Posterior vena cava (tissue), 2 donors: ENCODE measurements at places on chromosomes 3 and 15. TPM values are rescaled to one million over a fixed set of nuclear protein-coding genes. Genes with fewer than 3 reads are reported as not detected.

Gene UBA7
- total RNA-seq, result 56.9 TPM

Gene SCG5
- total RNA-seq, result 5.6 TPM

Gene TM4SF18
- total RNA-seq, result 5.6 TPM

- no peak for DNase-seq
Measured at GRCh38 chr3:49026536-49026935, 2.7 kb downstream of the IMPDH2 start.

- no peak for DNase-seq
Measured at GRCh38 chr3:99895703-99896441, 78.2 kb downstream of the CMSS1 start.

- DNase-seq, result no peak
Measured at GRCh38 chr15:35107122-35107521, 22.0 kb upstream of the NANOGP8 start.

DNA sequence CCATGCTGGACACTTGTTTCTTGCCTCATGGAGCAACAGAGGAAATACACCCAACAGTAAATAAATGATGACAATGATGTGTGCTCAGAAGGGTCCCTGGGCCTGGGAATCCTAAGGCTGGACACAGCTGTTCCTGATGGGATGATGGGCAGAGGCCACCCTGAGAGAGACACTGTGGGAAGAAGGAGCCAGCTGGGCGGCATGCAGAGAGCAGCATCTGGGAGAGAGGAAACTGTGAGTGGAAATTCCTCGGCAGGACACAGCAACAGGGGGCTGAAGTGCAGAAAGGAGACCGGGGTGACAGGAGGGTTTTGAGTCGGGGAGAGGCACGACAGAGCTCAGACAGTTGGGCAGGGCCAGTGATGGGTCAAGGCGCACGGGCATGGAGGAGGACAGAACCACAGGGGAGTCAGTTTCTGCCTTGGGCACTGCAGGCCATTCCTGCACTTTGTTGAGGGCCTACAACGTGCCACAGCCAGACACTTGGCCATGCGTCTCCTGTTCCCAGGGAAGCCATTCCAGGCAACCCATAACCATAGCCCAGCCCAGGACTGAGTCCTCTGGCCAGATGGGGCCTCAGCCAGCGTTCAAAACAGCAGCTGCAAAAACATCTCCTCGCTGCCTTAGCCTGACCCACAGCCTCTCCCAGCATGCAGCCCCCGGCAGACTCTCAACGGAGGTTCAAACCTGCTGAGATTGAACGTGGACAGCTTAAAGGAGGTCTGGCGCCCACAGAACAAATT, 36.7 kb upstream of the SLC6A1 start:
- DNase-seq, result no peak

- DNase-seq, result no peak
Measured at GRCh38 chr3:59660852-59661625, 611.2 kb upstream of the CFAP20DC start.

DNA sequence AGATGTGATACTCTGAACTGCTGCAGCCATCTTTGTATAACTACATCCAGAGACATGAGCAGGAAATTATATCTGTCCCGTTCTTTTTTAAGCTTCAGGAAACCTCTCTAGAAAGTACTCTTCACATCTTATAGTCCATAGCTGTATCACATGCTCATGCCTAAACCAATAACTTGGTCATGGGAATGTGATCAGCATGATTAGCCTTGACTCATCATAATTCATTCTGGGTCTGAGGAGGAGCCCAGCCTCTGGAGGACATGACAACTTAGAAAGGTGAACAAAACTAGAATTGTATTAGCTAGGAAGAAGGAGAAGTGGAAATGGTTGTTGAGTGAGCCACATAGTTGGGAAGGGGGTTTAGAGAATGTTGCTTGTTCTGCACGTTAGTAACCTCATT, 12.9 kb downstream of the PPM1L start:
- DNase-seq, result no peak

DNA sequence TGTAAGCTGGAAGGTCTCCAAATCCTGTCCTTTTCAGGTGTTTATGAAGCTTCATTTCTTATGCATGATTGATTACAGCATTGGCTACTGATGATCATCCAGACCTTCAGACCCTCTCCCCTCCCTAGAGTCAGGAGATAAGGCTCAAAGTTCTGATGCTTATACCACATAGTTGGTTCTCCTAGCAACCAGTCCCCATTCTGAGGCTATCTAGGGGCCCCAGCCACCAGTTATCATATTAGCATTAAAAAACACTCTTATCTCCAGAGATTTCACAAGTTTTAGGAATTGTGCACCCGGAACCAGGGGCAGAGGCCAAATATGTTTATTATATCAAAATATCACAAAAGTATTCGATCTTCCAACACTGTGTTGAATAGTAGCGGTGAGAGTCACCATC, 953.1 kb downstream of the FHIT start:
- no peak for DNase-seq

DNA sequence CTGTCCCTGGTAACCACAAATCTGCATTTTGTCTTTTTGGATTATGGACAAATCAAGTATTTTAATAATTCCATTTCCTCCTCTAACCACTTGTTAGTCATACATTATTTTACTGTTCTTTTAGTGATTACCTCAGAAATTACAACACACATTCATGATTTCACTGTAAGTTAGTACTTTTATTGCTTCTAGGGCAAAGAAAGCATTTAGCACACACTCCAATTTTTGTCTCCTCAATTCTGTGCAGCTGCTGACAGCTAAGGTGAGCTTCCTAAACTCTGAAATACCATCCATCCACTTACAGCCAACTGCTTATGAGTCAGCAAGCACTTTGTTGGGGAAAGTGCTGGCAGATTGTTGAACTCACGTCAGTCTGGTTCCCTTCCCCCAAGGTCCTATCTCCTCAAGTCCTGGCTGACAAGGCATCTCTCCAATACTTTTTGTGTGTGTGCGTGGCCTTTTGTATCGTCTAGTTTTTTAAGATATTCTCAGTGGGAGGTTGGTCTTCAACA, 49.4 kb upstream of the TNFAIP8L3 start:
- DNase-seq, result no peak

- no peak for DNase-seq
Measured at GRCh38 chr3:4582624-4583023, 89.5 kb downstream of the ITPR1 start.
